Muscle of leg (tissue), 16 donors: ENCODE measurements at places on chromosomes 4 and X.
A peak's percentile ranks its signal among the peaks of the same experiment; 100 is the strongest.

- no peaks in the 10 kb centered on the region for H3K27me3 ChIP-seq
- no peaks in the 10 kb centered on the region for H3K4me1 ChIP-seq
- H3K4me3 ChIP-seq: no peak overlapping the region
- H3K27ac ChIP-seq: no peak overlapping the region
Observed at GRCh38 chr4:125104616-125105015, 210.1 kb upstream of the FAT4 start.

- H3K27me3 ChIP-seq: no peaks in the 10 kb centered on the region
- no peaks in the 10 kb centered on the region for H3K36me3 ChIP-seq
- peaks cover 5% of the 10 kb centered on the region for H3K4me1 ChIP-seq
- no peak for DNase-seq
- no peak overlapping the region for H3K4me3 ChIP-seq
Observed at GRCh38 chr4:139749835-139750498, 84.3 kb downstream of the MGST2 start.

GRCh38 chr4:89657931-89658700 is 178.8 kb downstream of the SNCA start:
- peak; percentile 13 for DNase-seq
- H3K4me1 ChIP-seq: no peaks in the 10 kb centered on the region
- H3K4me3 ChIP-seq: no peak overlapping the region
- no peaks in the 10 kb centered on the region for H3K27me3 ChIP-seq
- H3K36me3 ChIP-seq: no peaks in the 10 kb centered on the region
- no peak overlapping the region for H3K27ac ChIP-seq

DNA sequence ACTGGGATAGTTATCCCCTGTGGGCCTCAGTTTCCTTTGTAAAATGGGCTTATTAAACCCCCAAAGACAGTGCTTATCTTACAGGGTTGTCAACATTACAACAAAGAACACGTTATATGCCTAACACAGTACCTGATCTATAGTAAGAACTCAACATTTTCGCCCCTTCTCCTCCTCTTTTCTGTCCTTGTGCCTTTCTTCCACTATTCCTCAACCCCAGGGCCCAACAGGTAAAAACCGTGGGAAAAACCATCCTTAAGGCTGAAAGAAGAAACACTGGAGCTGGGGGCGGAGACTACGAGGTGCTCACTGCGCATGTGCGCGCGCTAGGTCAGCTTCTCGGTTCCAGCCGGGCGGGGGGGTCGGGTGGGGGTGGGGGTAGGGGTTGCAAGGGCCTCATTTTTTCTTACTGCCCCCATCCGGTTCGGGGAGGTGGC is 426 bp upstream of the XIAP start:
- H3K36me3 ChIP-seq: no peaks in the 10 kb centered on the region
- DNase-seq: no peak
- peak overlapping the region; percentile 80 for H3K4me3 ChIP-seq
- no peaks in the 10 kb centered on the region for H3K4me1 ChIP-seq

GRCh38 chr4:158873795-158874401 is 105.1 kb downstream of the FNIP2 start:
- no peak overlapping the region for H3K27ac ChIP-seq
- H3K36me3 ChIP-seq: peaks cover 20% of the 10 kb centered on the region
- H3K27me3 ChIP-seq: no peaks in the 10 kb centered on the region
- peak; percentile 79 for DNase-seq

GRCh38 chr4:14816623-14817261 is 185.5 kb upstream of the CPEB2 start:
- no peaks in the 10 kb centered on the region for H3K4me1 ChIP-seq
- no peak overlapping the region for H3K4me3 ChIP-seq
- H3K36me3 ChIP-seq: no peaks in the 10 kb centered on the region
- DNase-seq: no peak

DNA sequence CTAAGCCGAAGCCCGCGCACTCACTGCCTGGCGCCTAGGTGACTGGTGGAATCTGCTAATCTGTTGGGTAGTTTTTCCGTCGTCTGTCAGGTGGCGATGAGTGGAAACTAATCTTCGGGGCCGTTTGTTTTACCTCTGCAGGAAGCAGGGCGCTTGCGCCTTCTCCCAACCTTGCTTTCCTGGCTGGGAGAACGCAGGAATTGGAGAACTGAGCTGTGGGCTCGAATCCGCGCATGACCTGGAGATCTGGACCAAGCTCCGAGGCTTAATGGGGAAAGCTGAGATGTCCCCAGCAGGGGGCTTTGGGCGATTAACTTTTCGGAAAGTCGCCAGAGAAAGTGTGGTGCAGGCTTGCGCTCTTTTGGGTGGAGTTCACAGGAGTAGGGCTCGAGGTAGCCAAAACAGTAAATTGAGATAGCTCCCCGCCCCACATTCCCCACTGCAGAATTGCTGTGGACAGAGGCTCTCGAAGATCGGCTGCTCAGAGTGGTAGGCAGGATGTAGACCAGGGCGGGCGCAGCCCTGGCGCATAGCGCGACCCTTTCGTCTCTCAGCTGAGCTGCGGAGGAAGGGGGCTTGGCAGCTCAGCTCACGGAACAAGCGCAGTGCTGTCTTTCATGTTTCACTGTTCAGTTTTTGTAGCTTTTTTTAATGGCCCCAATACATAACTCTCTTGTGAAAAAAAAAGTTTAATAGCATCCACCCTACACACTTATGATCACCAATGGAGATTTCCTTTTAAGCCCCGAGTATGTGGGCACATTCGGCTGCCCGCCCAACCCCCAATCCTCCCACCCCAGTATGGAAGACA is 2.7 kb upstream of the FGF5 start:
- DNase-seq: peak; percentile 10
- no peak overlapping the region for H3K27ac ChIP-seq

- H3K27ac ChIP-seq: no peak overlapping the region
- H3K36me3 ChIP-seq: no peaks in the 10 kb centered on the region
- DNase-seq: peak; percentile 17
- H3K4me1 ChIP-seq: no peaks in the 10 kb centered on the region
- peaks cover 10% of the 10 kb centered on the region for H3K27me3 ChIP-seq
- no peak overlapping the region for H3K4me3 ChIP-seq
Observed at GRCh38 chrX:114344756-114345349, 239.0 kb upstream of the HTR2C start.

- H3K27me3 ChIP-seq: peaks cover 10% of the 10 kb centered on the region
- H3K4me1 ChIP-seq: no peaks in the 10 kb centered on the region
- H3K36me3 ChIP-seq: no peaks in the 10 kb centered on the region
- no peak for DNase-seq
- no peak overlapping the region for H3K27ac ChIP-seq
- H3K4me3 ChIP-seq: no peak overlapping the region
Observed at GRCh38 chrX:130885996-130886395, 17.0 kb downstream of the ENOX2 start.

DNA sequence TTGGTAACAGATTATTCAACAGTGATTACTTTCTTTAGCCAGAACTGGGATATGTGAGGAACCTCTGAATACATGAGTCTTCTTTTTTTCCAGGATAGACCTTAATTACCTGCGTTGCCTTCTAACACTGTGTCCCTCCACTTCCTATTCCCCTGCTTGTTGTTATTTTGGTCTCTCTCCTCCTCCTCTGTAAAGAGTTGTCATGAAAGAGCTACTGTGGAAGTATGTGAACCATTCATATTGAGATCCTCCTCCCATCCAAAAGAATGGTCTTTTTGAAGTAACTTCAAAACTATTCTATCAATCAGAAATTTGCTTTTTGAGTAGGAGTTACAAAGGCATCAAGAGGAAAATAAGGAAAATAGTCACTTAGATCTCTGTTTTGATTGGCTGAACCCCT is 420.0 kb upstream of the TENM3 start:
- H3K4me3 ChIP-seq: no peak overlapping the region
- no peak overlapping the region for H3K27ac ChIP-seq
- H3K27me3 ChIP-seq: no peaks in the 10 kb centered on the region

DNA sequence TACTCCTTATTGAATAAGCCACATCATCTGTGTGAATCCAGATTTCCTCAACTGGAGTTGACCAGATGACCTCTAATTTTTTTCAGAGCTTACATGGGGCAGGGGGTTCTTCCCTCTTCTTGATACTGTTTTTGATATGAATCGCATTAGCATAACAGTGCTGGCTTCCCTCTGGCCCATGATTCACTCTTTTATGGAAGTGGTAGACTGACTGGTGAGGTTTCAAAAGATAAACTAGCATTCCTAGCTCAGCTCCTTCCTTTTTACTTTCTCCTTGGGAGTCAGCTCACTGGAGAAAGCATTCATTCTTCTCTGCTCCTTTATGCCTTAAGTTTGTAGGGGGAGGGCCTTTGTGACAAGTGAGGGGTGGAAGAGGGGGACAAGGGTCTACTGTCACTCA is 161.0 kb upstream of the FGF13 start:
- no peak overlapping the region for H3K27ac ChIP-seq
- no peaks in the 10 kb centered on the region for H3K36me3 ChIP-seq
- no peaks in the 10 kb centered on the region for H3K4me1 ChIP-seq
- no peaks in the 10 kb centered on the region for H3K27me3 ChIP-seq
- no peak for DNase-seq

GRCh38 chrX:29948653-29949052 is 266.7 kb upstream of the MAGEB2 start:
- no peak overlapping the region for H3K27ac ChIP-seq
- H3K4me3 ChIP-seq: no peak overlapping the region

- no peaks in the 10 kb centered on the region for H3K4me1 ChIP-seq
- no peak for DNase-seq
- H3K4me3 ChIP-seq: no peak overlapping the region
- H3K27me3 ChIP-seq: no peaks in the 10 kb centered on the region
- no peaks in the 10 kb centered on the region for H3K36me3 ChIP-seq
- H3K27ac ChIP-seq: no peak overlapping the region
Observed at GRCh38 chr4:61773655-61774245, 573.6 kb downstream of the ADGRL3 start.

DNA sequence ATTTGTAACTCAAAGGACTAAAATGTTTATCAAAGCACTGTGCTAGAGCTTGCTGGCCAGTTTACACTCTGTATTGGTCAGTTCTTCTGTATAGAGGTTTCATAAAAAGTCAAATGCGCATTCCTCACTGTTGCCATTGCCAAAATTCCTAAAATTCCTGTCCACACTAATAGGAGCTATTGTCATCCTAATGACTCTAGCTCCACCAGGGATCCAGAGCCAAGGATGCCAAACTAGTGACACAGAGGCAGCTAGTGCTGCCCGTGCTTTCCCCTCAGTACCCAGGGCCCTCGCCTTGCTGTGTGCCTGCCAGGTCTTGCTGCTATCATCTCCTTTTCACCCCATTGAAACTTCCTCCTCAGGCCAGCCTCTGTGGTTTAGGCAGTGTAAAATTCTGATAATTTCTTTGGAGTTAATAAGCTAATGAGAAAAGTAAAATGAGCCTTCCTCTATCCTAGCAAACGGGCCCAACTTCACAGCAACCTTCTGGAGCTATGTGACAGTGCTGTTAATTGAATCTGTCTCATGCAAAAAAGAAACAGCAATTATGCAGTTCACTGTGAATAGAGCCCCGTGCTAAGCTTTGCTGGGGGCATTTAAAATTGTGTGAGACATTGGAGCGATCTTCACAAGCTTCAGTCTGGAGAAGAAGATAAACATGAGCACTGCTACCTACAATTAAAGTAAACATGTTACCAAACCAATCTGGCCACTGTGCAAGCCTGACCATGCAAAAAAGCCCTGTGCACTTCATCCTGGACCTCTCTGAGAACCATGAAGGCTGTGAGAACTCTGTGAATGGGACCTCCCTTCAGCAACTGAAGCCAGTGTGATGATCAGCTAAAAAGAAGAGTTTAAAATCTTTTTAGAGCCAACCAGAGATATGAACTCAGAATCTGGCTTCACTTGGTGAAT is 43.1 kb upstream of the FGF2 start:
- no peaks in the 10 kb centered on the region for H3K36me3 ChIP-seq
- H3K4me1 ChIP-seq: peaks cover 10% of the 10 kb centered on the region
- no peak overlapping the region for H3K4me3 ChIP-seq
- peak overlapping the region; percentile 6 for H3K27ac ChIP-seq

DNA sequence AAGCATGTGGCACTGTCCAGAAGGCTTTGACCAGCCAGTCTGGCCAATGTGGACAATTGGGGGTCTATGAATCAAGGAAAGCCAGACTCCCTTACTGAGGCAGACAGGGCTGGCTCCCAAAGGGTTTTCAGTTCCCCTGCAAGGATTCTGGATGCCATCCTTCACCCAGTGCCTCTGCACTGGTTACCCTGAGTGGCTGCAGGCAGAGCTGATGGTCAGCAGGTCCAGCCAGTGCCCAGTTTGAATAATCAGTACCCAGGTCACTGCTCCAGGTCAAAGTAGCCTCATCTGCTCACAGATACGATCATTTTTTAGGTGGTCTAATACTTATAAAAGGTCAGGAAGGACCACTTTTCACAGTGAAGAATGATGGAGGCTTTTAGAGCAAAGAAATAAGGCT is 52.2 kb upstream of the MAMLD1 start:
- no peak overlapping the region for H3K27ac ChIP-seq
- no peak overlapping the region for H3K4me3 ChIP-seq
- DNase-seq: no peak
- no peaks in the 10 kb centered on the region for H3K4me1 ChIP-seq

GRCh38 chrX:115467961-115468360 is 93.0 kb upstream of the PLS3 start:
- DNase-seq: no peak
- H3K4me1 ChIP-seq: no peaks in the 10 kb centered on the region
- H3K4me3 ChIP-seq: no peak overlapping the region
- peaks cover 14% of the 10 kb centered on the region for H3K27me3 ChIP-seq
- H3K36me3 ChIP-seq: no peaks in the 10 kb centered on the region
- no peak overlapping the region for H3K27ac ChIP-seq

DNA sequence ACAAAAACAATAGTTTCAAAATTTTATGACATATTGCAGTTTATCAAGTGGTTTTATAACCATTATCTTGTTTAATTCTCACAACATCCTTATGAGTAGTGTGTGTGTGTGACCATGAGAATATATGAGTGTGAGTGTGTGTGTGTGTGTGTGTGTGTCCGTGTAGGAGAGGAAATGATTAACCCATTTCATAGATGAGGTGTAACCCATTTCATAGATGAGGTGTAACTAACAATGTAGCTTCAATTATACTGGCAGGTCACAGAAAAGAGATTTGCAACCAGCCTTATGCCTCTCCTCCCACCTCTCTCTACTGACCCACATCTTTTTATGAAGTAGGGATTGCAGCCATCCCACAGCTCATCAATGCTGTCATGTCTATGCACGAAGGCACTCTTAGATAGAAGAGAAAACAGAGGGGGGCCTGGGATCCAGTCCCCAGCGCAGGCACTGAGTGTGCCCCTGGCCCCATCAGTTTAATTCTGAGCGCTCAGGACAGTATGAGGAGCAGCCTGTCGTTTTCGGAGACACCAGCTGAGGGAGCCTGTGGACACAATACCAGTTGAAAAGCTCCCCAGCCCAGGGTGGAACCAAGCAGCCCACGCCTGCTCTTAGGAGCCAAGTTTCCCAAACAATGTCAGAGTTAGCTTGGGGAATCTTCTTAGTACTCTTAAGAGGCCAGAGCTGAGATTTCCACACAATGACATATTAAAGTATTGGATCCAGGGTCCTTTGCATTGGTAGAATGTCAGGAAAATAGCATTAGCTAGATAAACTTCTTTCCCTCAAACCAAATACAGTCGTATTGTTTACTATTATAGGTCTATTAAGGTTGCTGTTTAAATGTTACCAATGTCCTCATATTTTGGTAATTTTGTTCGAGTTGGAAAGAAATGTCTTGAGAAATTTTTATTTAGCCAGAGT is 88.6 kb downstream of the PALLD start:
- no peaks in the 10 kb centered on the region for H3K27me3 ChIP-seq
- H3K4me1 ChIP-seq: peaks cover 26% of the 10 kb centered on the region

GRCh38 chr4:152939621-152940020 is 3.5 kb downstream of the FHDC1 start:
- no peak for DNase-seq
- H3K4me1 ChIP-seq: peaks cover 29% of the 10 kb centered on the region
- no peak overlapping the region for H3K4me3 ChIP-seq
- H3K27ac ChIP-seq: peak overlapping the region; percentile 3
- no peaks in the 10 kb centered on the region for H3K36me3 ChIP-seq
- H3K27me3 ChIP-seq: peaks cover 46% of the 10 kb centered on the region

- no peak overlapping the region for H3K27ac ChIP-seq
- no peak overlapping the region for H3K4me3 ChIP-seq
- H3K27me3 ChIP-seq: no peaks in the 10 kb centered on the region
- no peaks in the 10 kb centered on the region for H3K36me3 ChIP-seq
- peaks cover 15% of the 10 kb centered on the region for H3K4me1 ChIP-seq
Observed at GRCh38 chr4:184506527-184507121, 32.3 kb upstream of the IRF2 start.
